ENCODE measurements at places on chromosomes 12 and 14.

GRCh38 chr12:53660041-53660440, 15.8 kb downstream of the ATP5MC2 start:
- peak; percentile 34 for DNase-seq

DNA sequence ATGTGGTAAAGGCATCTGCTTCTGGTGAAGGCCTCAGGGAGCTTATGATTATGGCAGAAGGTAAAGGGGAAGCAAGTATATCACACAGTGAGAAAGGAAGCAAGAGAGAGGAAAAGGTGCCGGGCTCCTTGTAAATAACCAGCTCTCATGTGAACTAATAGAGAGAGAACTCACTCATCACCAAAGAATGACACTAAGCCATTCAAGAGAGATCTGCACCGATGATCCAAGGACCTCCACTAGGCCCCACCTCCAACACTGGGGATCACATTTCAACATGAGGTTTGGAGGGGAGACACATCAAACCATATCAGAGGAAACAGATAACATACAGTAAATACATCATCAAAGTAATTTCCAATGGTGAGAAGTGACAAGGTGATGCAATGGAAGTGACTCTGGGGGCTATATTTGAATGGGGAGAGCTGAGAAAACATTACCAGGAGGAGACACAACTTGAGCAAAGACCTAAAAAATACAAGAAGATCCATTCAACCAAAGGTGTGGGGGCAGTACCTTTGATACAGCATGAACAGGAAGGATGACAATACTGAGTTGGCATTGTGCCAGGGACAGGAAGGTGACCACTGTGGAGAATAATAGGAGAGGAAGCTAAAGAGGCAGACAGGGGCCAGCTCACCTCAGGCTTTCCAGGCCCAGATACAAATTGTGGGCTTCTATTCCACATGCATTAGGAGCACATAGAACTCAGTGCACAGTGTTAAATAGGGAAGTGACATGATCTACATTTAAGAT, 134.4 kb upstream of the GRIP1 start:
- no peak for DNase-seq

- peak; percentile 92 for DNase-seq
Observed at GRCh38 chr12:65335021-65335714, 56.7 kb downstream of the MSRB3 start.

GRCh38 chr12:119319638-119320037, 14.9 kb upstream of the CCDC60 start:
- DNase-seq: no peak

DNA sequence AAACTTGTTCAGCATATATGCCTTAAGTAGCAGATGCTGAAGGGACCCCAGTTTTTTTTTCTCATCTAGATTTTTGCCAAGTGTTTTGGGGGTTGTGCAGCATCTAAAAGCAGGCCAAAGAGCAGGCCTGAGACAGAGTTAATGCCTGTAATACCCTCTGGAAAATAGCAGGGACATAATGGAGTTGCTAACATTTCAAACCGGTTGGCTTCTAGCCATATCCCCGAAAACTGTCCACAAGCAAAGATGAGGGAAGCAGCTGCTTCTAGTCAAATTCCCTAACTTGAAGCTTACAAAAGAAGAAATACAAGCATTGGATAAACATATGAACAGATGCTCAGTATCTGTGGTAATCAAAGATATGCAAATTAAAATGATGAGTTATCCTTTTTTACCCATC, 52.1 kb upstream of the AEBP2 start:
- DNase-seq: no peak

GRCh38 chr14:58631732-58632131, 6.0 kb upstream of the DACT1 start:
- no peak for DNase-seq

DNA sequence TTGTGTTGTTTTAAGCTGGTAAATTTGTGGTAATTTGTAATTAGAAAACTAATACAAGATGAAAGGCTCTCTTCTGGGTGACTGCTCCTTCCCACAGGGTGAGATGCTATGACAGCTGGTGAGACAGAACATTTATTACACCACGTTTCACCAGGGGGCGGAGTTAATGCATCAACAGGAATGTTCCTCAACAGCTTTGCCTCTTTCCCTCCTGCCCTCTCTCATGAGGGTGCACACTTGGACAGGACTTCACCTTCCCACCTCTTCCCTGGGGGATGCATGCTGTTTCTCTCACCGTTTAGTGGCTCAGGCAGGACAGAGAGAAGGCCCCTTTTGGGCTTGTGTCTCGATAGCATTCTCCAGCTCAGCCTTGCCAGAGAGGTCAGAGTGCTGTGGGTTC, 13.4 kb upstream of the PPP1R1A start:
- no peak for DNase-seq

GRCh38 chr14:21300892-21301291, 21.0 kb downstream of the RPGRIP1 start:
- DNase-seq: no peak

GRCh38 chr12:29990971-29991370, 207.2 kb upstream of the TMTC1 start:
- DNase-seq: no peak

DNA sequence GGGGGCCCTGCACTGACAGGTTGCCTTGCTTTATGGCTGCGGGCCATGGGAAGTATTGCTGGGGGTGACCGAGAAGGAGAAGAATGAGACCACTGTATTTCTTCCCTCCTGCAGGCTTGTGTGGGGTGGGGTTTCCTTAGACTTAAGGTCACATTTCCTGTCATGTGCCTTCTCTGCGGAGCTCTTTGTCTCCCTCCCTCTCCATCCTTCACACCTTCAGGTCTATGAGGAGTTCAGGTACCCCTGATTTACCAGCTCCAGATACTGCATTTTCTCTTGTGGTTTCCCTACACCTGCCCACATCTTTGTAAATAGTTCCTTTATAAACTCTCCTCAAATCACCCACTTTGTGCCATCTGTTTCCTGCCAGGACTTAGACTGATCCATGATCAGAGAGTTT, 3.6 kb downstream of the FNTB start:
- no peak for DNase-seq

DNA sequence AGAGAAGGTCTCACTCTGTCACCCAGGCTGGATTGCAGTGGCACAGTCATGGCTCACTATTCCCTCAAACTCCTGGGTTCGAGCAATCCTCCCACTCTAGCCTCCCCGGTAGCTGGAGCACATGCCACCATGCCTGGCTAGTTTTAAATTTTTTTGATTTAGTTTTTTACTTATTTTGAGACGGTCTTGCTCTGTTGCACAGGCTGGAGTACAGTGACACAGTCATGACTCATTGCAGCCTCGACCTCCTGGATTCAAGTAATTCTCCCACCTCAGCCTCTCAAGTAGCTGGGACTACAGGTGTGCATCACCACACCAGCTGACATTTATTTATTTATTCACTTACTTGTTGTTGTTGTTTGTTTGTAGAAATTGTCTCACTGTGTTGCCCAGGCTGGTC, 22.2 kb upstream of the DIP2B start:
- no peak for DNase-seq

- DNase-seq: peak; percentile 65
Observed at GRCh38 chr12:100234591-100235304, 32.1 kb downstream of the DEPDC4 start.

DNA sequence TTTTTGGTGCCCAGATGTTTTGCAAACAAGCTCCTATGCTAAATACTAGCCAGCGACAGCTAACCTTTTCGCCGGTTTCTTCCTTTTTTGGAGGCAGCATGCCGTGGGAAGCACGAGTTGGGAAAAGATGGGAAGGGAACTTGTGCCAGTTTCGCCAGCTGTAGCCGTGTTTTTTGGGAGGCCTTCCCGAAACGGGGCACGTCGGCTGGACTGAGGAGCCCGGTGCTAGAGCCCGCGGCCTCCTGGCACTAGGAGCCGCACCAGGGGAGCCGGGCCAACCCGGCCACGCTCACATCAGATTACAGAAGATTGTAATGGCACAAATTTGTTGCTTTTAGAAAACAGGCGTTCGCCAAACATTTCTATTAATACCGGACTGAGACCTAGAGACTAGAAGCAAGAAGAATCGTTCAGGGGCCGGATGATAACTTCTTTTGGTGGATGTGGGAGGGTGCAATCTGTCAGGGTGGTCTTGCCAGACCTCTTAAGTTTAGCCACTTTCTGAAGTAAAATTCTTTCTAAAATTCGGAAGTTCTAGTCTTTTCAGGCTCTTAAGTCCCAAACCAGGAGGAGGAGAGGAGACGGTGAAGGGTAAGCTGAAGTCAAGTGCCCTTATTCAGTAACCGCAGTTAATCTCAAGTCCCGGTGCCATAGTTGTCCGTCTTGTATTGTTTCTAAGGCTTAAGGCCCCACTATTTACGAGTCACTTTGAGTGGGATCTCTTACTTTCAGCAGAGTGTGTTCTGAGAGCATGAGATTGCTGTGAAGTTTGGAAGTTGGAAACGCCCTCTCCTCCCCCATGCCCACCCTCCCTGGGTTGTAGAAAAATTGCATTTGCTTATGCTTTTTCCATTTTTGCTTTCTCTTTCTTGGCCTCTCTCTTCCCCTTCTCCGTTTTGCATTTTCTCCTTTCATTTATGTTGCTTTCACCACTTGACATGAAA, 1.3 kb downstream of the RASSF3 start:
- peak; percentile 44 for DNase-seq

- peak; percentile 11 for DNase-seq
Observed at GRCh38 chr14:29227631-29228030, 461.0 kb downstream of the FOXG1 start.

- peak; percentile 93 for DNase-seq
Observed at GRCh38 chr14:54211551-54212308, 185.1 kb upstream of the CDKN3 start.

GRCh38 chr14:52131640-52132320, 62.9 kb upstream of the NID2 start:
- DNase-seq: peak; percentile 90

- DNase-seq: no peak
Observed at GRCh38 chr12:21786041-21786531, 11.6 kb upstream of the KCNJ8 start.

DNA sequence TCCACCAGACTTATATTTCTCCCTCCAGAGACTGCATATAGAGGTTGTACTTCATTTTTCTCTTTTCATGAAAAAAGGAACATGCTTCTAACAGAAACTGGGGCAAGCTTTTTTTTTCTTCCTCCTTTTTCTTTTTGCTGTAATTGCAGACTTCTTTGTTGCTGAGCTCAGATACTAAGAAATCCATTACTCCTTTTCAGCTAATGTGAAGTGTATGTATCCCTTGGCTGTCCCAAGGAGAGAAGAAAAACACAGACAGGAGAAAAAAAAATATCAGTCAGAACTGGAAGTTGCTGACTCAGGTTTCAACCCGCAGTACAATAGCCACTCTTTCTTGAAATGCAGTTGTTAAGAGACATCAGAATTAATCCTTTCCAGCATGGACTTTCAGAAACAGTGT, 1248.4 kb downstream of the LRFN5 start:
- DNase-seq: no peak

DNA sequence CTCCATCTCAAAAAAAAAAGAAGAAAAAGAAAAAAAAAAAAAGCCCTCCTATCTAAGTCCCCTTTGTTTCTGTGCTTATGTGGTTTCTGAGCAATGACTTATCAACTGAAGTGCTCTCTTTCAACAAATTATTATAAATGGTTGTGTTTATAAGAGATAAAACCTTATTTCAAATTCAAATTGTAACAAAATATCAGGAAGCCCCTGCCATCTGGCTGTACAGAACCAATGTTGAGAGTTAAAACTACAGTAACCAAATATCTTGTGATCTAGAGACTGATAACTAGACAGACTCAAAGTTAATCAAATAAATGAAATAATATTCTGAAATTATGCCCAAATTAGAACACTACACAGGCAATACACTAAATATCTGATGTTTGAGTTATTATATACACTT, 143.0 kb upstream of the CPNE8 start:
- no peak for DNase-seq

GRCh38 chr12:53062977-53063707, 13.3 kb downstream of the TNS2 start:
- DNase-seq: no peak

DNA sequence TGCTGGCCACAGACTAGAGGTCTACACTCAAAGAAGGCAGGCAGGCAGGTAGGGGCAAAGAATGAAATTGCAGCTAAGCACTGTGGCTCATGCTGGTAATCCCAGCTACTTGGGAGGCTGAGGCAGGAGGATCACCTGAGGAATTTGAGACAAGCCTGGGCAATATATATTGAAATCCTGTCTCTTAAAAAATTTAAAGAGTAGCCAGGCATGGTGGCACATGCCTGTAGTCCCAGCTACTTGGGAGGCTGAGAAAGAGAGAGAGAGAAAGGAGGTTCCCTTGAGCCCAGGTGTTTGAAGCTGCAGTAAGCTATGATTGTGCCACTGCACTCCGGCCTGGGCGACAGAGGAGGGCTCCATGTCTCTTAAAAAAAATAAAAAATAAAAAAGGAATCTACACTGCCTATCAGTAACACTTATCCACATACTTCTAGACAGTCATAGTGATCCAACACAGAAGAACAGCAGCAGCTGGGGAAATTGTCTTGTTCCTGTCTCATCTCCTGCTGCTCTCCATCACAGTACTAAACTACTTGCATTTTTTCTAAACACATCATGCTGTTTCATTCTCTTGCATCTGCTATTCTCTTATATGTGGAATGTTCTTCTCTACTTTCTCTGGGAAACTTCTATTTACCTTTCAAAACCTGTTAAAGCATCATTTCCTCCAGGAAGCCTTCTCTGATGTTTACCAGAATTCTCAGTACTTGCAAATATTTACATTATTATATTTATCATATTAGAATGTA, 57.2 kb downstream of the ATF7 start:
- DNase-seq: peak; percentile 84

- no peak for DNase-seq
Observed at GRCh38 chr12:116347265-116347664, 69.8 kb upstream of the MED13L start.

DNA sequence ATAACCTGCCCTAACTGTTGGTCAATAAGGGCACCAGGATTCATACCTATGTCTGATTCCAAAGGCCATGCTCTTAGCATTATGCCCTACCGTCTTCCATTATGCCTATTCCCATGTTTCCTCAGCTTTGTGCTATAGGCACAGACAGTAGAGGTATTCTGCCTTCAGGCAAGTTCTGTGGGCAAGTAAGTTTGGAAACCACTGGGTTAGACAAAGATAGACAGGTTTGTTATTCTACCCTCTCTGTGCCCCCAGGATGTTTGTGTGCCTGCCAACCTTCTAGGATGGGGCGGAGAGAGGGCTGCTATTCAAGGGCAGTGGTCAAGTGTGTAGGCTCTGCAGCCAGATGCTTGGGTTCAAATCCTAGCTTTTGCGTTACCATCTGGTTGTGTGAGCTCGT, 4.6 kb downstream of the RAPGEF3 start:
- DNase-seq: no peak

- no peak for DNase-seq
Observed at GRCh38 chr12:51895378-51896135, 7.7 kb downstream of the ANKRD33 start.

DNA sequence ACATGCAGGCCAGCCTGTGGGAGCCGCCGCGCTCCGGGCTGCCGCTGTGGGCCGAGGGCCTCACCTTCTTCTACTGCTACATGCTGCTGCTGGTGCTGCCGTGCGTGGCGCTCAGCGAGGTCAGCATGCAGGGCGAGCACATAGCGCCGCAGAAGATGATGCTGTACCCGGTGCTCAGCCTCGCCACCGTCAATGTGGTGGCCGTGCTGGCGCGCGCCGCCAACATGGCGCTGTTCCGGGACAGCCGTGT, 2.9 kb downstream of the TMEM121 start:
- DNase-seq: no peak

- DNase-seq: no peak
Observed at GRCh38 chr12:26833743-26834490, 923 bp upstream of the ITPR2 start.

Measured in AG10803 (cell line).